Hindlimb muscle (tissue), 1 donor: ENCODE measurements at places on chromosomes 13 and 19. TPM values are rescaled to one million over a fixed set of nuclear protein-coding genes. Genes with fewer than 3 reads are reported as not detected.

DNA sequence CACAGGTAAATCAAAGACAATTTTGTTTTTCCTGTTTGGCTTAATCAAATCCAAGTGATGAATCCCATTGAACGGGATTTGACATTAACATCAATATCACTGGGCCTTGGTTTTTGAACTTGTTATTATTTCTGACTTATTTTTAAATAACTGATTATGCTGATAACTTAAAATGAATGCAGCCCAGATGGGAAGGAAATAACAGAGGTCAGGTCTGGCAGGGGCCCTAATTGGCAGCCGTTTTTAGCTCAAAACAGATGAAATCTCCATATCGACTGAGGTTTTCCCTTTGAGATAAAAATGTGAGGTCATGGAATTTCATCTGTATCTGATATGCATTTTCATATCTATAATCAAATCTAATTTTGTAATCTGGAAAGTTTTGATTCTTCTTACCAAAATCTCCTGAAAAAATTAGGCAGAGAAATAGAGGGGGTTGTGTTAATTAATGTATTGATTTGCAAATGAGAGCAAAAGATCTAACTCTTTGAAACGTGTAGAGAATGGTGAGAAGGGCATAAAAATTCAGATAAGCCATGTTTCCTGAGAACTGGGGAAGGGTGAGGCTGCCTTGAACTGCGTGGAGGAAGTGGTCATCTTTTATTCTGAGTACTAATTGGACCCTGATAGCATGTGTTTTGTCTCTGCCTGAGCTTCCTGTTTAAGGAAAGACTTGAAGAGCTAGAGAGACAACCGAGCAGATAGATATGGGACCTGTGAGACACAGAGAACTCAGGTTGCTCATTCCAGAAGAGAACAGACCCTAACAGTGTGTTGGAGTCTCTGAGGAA lies 98.2 kb upstream of the C1QTNF9B start:
- no peak for DNase-seq

DNA sequence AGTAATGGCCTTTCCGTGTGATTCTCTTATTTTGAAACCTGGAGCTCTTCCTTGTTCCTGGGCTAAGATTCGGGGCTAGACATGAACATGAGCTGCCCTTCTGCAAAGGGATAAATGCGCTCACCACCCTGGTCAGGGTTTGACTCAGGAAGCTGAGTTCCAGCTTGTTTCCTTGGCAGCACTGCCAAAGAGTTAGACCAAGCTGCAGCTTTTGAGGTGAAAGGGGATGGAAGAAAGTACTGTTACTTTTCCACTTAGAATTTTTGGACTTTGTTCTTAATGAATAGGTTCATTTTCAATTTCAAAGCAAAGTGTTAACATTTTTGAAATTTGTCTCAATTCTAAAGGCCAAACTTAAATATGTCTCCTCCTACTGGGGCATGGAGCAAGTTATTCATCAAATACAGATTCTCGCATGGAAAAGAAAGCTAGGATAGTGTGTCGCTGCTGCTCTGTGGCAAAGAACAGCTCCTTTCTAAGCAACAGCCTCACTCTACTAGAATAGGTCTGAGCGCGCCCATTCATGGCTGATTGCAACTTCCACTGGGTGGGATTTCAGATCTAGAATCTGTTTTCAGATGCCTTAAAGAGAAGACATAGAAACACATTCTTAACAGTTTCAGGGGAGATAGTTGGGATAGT lies 2.2 kb downstream of the RGCC start:
- DNase-seq, result no peak

DNA sequence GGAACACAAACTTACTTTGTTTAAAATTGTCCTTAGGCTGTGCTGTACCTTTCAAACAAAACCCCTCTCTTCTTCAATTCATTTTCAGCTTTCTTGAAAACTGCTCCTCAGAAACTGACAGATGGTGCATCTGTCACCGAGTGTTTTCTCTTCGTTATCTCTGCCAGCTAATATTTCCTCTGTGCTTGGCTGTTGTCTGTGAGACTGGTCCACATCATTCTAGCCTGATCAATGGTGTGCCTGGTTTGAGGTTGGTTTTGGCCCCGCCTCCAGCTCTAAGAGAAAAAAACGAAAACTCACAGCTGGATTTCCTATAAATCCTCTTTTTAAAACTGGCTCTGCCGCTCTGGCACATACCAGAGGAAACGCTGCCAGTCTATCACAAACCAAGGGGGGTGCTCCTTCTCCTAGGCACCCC lies 79.7 kb downstream of the STARD13 start:
- no peak for DNase-seq

GRCh38 chr19:42174188-42174587 lies 41.9 kb upstream of the POU2F2 start:
- no peak for DNase-seq

DNA sequence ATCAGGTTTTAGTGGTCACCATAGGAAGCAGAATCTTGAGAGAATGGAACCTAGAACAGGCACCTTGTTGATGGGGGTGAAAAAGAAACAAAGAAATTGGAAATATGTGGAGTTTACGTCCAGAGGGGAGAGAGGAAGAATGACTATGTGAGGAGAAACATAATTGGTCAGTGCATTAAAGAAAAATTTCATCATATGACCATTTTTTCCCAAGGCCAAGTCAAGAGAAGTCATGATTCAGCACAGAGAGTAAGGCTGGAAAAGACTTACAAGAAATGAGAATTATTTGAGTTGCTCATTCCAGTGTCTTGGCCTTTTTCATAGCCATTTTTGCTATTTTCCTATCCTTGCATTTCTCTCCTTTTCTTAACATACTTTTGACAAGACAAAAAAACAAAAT lies 421.7 kb downstream of the EFNB2 start:
- DNase-seq, result no peak

KLF2 gene
- 88.4 TPM for polyA plus RNA-seq

KIR2DL1 gene
- polyA plus RNA-seq, result not detected

KASH5 gene
- not detected for polyA plus RNA-seq

CEBPA gene
- polyA plus RNA-seq, result 10.9 TPM

CCDC194 gene
- not detected for polyA plus RNA-seq
